ENCODE measurements at places on chromosomes 2 and 18.

DNA sequence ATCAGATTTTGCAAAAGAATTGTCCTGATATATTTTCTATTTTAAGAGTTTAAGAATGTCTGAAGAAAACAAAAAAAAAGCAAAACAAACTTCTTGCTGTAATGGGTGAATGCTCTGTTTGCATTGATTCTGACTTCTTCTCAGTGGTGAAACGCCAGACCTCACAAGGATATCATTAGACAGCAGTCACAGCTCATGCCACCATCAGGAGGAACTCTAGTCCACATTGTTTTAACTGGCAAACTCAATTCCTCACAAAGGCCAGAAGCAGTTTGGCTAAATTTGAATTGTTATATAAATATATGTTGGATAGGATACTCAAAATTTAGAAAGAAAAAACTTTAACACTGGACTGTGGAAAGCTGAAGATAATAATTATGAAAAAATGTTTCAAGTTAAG lies 89.4 kb downstream of the DOK6 start:
- DNase-seq = no peak
- no peaks in the 10 kb centered on the region for H3K4me1 ChIP-seq
- peaks cover 1% of the 10 kb centered on the region for H3K36me3 ChIP-seq
- no peak overlapping the region for H3K4me3 ChIP-seq
- H3K27ac ChIP-seq = no peak overlapping the region

DNA sequence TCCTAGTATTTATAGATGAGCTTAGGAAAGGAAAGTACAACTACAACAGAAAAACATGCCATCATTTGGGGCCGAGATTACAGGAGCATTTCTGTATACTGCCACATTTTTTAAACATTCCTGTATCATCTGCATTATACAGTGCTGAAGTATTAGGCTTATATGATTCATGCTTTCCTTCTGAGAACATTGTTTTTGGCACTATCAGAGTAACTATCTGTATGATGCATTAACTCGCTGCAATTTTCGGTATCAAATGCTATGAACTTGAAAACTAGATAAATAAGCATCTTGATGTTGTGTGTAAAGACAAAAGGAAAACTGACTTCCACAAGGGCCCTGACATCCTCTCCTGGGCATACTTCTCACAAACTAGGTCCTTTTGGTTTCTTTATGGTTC lies 102.0 kb downstream of the RIT2 start:
- H3K4me1 ChIP-seq = no peaks in the 10 kb centered on the region
- no peaks in the 10 kb centered on the region for H3K36me3 ChIP-seq
- no peak overlapping the region for H3K4me3 ChIP-seq
- no peak overlapping the region for H3K27ac ChIP-seq
- H3K27me3 ChIP-seq = no peaks in the 10 kb centered on the region
- no peak for DNase-seq

DNA sequence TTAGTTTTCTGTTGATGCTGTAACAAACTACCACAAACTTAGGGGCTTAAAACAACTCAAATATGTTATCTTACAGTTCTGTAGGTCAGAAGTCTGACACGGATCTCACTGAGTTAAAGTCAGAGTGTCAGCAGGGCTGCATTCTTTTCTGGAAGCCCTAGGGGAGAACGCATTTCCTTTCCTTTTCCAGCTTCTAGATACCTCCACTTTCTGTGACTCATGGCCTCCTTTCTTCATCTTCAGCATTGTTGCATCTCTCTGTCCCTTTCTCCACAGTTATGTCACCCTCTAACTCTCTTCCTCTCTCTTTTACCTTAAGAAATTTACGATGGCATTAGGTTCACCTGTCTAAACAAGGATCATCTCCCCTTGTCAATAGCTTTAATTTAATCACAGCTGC lies 13.3 kb upstream of the PPP4R1 start:
- no peaks in the 10 kb centered on the region for H3K4me1 ChIP-seq
- peaks cover 15% of the 10 kb centered on the region for H3K27me3 ChIP-seq
- no peak overlapping the region for H3K4me3 ChIP-seq
- no peak overlapping the region for H3K27ac ChIP-seq
- DNase-seq = no peak
- H3K36me3 ChIP-seq = peaks cover 1% of the 10 kb centered on the region

DNA sequence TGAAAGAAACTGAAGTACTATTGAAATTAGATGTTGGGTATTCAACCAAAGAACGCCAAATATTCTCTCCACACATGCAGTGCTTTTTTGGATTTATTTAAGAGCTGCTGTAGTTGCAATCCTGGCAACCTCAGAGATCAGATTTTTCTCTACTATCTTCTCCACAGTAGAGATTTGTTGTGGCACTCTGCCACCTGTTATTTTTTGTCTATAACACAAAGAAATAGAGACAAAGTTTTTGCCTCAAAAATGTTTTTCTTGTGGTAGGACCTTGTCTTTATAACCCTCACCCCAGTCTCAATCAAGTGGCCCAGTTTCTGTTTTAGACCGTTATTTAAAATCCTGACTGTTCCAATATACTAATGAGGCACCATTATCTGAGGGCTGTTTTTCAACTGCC lies 79.4 kb downstream of the SCG2 start:
- H3K27ac ChIP-seq = no peak overlapping the region
- H3K4me1 ChIP-seq = no peaks in the 10 kb centered on the region
- H3K36me3 ChIP-seq = no peaks in the 10 kb centered on the region
- no peak overlapping the region for H3K4me3 ChIP-seq

DNA sequence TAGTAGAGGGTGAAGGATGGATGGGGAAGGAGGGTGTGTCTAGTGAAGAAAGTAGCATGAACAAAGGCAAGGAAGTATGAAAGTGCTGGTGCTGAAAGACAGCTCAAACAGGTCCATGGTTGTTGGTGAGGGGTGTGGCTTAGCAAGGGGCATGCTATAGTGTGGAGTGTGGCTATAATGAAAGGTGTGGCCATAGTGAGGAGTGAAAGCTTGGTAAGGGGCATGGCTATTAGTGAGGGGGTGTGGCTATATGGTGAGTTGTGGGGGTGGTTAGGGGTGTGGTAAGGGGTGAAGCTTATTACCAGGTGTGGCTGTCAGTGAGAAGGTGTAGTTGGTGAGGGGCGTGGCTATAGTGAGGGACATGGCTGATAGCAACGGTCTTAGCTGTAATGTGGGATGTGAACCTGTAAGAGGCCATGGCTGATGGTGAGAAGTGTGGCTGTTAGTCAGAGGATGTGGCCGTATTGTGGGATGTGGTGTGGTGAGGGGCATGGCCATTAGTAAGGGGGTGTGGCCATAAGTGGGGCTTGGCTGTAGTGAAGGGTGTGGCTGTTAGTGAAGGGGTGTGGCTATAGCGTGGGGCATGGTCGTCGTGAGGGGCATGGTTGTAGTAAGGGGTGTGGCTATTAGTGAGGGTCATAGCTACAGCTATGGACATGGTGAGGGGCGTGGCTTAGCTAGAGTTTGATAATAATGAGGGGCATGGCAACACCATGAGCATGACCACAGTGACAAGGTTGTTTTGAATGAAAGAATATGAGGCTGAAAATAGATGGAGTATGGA lies 549.6 kb downstream of the FBXO15 start:
- H3K4me3 ChIP-seq = no peak overlapping the region
- H3K4me1 ChIP-seq = no peaks in the 10 kb centered on the region
- H3K36me3 ChIP-seq = no peaks in the 10 kb centered on the region
- DNase-seq = no peak
- H3K27ac ChIP-seq = no peak overlapping the region
- H3K27me3 ChIP-seq = no peaks in the 10 kb centered on the region

DNA sequence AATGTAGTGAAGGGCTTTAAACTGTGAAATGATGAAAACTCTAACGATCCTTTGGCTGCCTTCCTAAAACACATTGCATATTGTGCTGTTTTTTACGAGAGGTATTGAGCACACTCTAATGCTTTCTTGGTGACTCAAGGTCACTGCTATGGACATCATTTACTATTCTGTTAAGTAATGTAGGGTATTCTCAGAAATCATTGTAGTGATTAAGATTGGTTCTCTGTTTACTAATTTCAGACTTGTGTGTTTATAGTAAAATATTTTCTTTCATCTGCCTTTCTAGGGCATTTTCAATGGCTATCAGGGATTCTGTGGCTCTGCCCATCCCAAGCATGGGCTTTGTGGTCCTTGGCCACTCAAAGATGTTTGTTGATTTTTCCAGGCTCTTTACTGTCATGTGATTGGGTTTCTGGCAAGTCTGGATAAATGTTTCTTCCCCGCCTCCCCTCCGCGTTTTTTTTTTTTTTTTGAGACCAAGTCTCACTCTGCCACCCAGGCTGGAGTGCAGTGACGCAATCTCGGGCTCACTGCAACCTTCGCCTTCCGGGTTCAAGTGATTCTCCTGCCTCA lies 29.3 kb downstream of the UBE2F start:
- H3K27ac ChIP-seq = peak overlapping the region; percentile 29
- no peak overlapping the region for H3K4me3 ChIP-seq
- H3K27me3 ChIP-seq = no peaks in the 10 kb centered on the region
- no peak for DNase-seq
- peaks cover 23% of the 10 kb centered on the region for H3K4me1 ChIP-seq
- H3K36me3 ChIP-seq = peaks cover 23% of the 10 kb centered on the region

GRCh38 chr2:84946204-84947009 lies 24.6 kb upstream of the KCMF1 start:
- no peaks in the 10 kb centered on the region for H3K27me3 ChIP-seq
- H3K4me1 ChIP-seq = peaks cover 28% of the 10 kb centered on the region
- H3K4me3 ChIP-seq = peak overlapping the region; percentile 52
- peak overlapping the region; percentile 26 for H3K27ac ChIP-seq

GRCh38 chr2:99470957-99471356 lies 18.9 kb downstream of the REV1 start:
- no peak for DNase-seq
- H3K36me3 ChIP-seq = peaks cover 3% of the 10 kb centered on the region
- H3K4me3 ChIP-seq = no peak overlapping the region

DNA sequence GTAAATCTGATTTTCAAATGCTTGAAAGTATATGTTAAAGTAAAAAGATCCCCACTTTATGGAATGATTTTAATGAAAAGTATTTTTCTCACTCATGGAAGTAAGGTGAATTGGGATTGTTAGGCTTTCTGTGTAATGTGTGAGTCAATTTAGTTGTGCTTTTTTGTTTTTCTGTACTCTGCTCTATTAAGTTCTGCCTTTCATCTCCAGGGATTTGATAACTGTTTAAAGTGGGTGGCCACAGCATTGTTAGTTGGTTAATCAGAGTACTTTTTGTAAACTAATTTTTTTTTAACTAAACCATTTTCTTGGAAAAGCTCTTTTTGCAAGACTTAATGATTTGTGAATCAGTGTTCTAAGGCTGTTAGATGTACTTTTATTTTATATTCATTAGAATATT lies 76.8 kb downstream of the ABI2 start:
- peaks cover 19% of the 10 kb centered on the region for H3K36me3 ChIP-seq
- no peak for DNase-seq
- H3K27me3 ChIP-seq = no peaks in the 10 kb centered on the region

DNA sequence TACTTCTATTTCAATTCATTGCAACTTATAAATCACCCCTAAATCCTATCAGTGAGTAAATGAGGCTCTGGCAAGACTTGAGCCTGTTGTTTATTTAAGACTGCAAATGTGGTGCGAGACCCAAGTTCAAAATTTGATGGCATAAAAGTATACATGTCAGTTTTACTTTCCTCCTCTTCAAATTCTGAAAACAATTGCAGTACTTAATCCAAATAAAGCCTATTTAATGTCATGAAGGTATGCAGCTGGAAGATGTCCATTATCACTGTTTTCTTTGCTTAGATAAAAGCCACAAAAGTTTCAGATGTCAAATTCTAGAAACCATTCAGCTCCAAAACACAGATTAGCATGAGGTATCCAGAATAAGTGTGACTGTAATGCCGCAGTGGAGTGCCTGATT lies 3.3 kb downstream of the APCDD1 start:
- H3K27ac ChIP-seq = no peak overlapping the region
- H3K27me3 ChIP-seq = peaks cover 51% of the 10 kb centered on the region
- DNase-seq = no peak
- H3K4me3 ChIP-seq = no peak overlapping the region

- no peaks in the 10 kb centered on the region for H3K36me3 ChIP-seq
- DNase-seq = no peak
- peaks cover 20% of the 10 kb centered on the region for H3K27me3 ChIP-seq
- no peak overlapping the region for H3K27ac ChIP-seq
- H3K4me1 ChIP-seq = no peaks in the 10 kb centered on the region
- no peak overlapping the region for H3K4me3 ChIP-seq
These were observed 115.0 kb downstream of the CELF4 start for GRCh38 chr18:37450434-37451132.

- no peak for DNase-seq
- no peak overlapping the region for H3K4me3 ChIP-seq
- no peaks in the 10 kb centered on the region for H3K36me3 ChIP-seq
- no peak overlapping the region for H3K27ac ChIP-seq
- H3K27me3 ChIP-seq = peaks cover 25% of the 10 kb centered on the region
These were observed 115.3 kb downstream of the MBD2 start for GRCh38 chr18:54109131-54109683.

- DNase-seq = no peak
- H3K36me3 ChIP-seq = peaks cover 2% of the 10 kb centered on the region
- H3K27me3 ChIP-seq = peaks cover 35% of the 10 kb centered on the region
- no peak overlapping the region for H3K4me3 ChIP-seq
- no peak overlapping the region for H3K27ac ChIP-seq
These were observed 12.5 kb upstream of the MAL start for GRCh38 chr2:95012881-95013550.

- H3K27me3 ChIP-seq = no peaks in the 10 kb centered on the region
- no peaks in the 10 kb centered on the region for H3K36me3 ChIP-seq
- no peaks in the 10 kb centered on the region for H3K4me1 ChIP-seq
- DNase-seq = no peak
These were observed 217.8 kb upstream of the NXPH2 start for GRCh38 chr2:138997856-138998517.

DNA sequence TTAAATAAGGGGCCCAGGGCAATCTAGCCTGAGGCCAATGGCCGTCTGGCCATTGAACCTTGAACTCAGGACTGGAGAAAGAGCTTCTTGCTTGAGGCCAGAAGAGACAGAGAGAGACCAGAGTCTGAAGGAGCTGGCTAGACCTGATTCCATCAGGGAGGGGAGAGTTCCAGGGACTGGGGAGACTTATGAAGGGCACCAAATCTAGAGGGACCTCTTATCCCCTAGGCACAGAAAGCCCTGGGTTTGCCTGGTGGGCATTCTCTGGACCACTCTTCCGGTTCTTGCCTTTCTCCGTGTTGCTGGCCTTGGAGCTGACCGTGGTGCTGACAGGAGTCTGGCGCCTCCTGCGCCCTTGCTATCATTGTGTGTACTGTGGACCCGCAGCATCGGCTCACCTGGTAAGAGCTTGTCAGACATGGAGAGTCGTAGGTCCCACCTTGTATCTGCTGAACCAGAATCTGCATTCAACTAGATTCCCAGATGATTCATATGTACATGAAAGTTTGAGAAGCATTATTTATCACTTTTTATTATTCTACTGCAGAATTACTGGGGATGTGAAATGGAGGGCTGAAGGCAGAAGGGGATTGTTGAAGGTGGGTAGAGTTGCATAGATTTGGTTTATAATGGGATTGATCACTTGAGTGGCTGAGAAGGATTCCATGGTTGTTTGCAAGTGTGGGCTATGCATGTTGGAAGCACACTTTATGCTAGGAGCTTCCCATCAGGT lies 4.3 kb upstream of the TRPM8 start:
- H3K36me3 ChIP-seq = no peaks in the 10 kb centered on the region
- peaks cover 75% of the 10 kb centered on the region for H3K27me3 ChIP-seq
- no peak for DNase-seq
- H3K4me1 ChIP-seq = no peaks in the 10 kb centered on the region
- no peak overlapping the region for H3K27ac ChIP-seq
- no peak overlapping the region for H3K4me3 ChIP-seq

- no peak overlapping the region for H3K27ac ChIP-seq
- H3K36me3 ChIP-seq = no peaks in the 10 kb centered on the region
- no peak for DNase-seq
- H3K27me3 ChIP-seq = no peaks in the 10 kb centered on the region
- no peaks in the 10 kb centered on the region for H3K4me1 ChIP-seq
- no peak overlapping the region for H3K4me3 ChIP-seq
These were observed 251.7 kb downstream of the BCL11A start for GRCh38 chr2:60301726-60302125.
